Glutamatergic neuron (in vitro differentiated cells): ENCODE measurements at places on chromosomes 6 and 20.

GRCh38 chr20:32111753-32112152 is 2.2 kb downstream of the TM9SF4 start:
- peak overlapping the region; percentile 1 for H3K4me3 ChIP-seq
- no peaks in the 10 kb centered on the region for H3K27me3 ChIP-seq
- DNase-seq: no peak
- no peaks in the 10 kb centered on the region for H3K36me3 ChIP-seq

GRCh38 chr20:57440678-57441509 is 49.7 kb downstream of the RBM38 start:
- peak; percentile 80 for DNase-seq
- peak overlapping the region; percentile 87 for H3K27ac ChIP-seq

DNA sequence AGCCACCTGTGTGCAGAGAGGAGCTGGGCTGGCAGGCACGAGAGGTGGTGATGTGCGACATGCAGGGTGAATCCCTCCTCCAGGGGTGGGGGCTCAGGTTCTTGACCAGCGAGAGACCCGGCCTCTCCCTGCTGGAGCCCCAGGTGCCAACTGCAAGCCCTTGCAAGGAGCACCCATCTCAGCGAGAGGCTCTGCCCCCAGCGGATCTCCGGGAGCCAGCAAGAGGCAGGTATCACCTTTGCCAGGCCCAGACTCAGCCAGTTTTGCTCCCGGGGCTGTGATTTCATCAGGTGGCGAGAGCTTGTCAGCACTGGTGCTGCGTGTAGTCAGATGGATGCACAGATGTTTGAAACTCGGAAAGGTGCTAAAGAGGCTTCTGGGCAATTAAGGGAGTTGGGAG is 87.7 kb downstream of the TFAP2C start:
- peaks cover 3% of the 10 kb centered on the region for H3K4me1 ChIP-seq
- no peak overlapping the region for H3K4me3 ChIP-seq
- no peaks in the 10 kb centered on the region for H3K27me3 ChIP-seq
- no peak for DNase-seq
- no peaks in the 10 kb centered on the region for H3K36me3 ChIP-seq

DNA sequence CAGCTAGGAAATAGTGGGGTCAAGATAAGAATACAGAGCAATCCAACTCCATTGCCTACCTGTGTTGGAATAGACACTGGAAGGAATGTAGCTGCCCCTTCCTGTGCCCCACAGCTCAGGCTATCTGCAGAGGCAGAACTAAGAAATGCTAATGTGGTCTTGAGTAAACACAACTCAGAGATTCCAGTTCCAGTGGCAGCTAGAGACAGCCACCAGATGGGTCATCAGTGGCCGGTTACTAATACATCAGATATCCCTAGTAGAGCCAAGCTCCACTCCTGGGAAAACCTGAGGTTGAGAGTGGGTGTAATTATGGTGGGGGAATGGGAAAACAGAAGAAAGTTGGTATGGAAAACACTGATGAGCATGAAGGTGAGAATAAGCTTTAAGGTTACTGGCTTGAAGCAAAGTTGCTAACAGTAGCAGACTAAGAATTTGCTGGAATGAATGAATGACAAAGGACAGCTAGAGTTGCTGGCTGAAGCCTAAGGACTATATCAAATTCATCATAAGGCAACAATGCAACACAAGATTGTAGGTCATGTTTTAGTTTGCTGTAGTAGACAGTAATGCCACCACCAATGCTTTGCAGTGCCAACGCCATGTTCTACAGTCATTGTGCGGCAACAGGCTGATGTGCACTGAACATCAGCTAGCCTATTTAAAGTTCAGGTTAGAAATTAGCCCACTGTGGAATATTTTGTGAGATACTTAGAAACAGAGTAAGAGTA is 28.3 kb upstream of the FAM83C start:
- H3K36me3 ChIP-seq: no peaks in the 10 kb centered on the region
- H3K4me3 ChIP-seq: no peak overlapping the region
- H3K27me3 ChIP-seq: no peaks in the 10 kb centered on the region
- H3K4me1 ChIP-seq: peaks cover 21% of the 10 kb centered on the region
- H3K27ac ChIP-seq: no peak overlapping the region

GRCh38 chr6:34469499-34469898 is 3.6 kb downstream of the PACSIN1 start:
- no peak overlapping the region for H3K4me3 ChIP-seq
- no peak overlapping the region for H3K27ac ChIP-seq
- no peaks in the 10 kb centered on the region for H3K4me1 ChIP-seq
- H3K36me3 ChIP-seq: no peaks in the 10 kb centered on the region
- peaks cover 8% of the 10 kb centered on the region for H3K27me3 ChIP-seq

GRCh38 chr6:112311950-112312547 is 35.1 kb upstream of the RFPL4B start:
- peaks cover 6% of the 10 kb centered on the region for H3K4me1 ChIP-seq
- no peak overlapping the region for H3K4me3 ChIP-seq
- no peak overlapping the region for H3K27ac ChIP-seq
- no peaks in the 10 kb centered on the region for H3K27me3 ChIP-seq
- DNase-seq: no peak
- H3K36me3 ChIP-seq: no peaks in the 10 kb centered on the region

GRCh38 chr6:149318581-149319286 is 1.2 kb downstream of the TAB2 start:
- no peak for DNase-seq
- H3K27ac ChIP-seq: peak overlapping the region; percentile 86
- H3K36me3 ChIP-seq: no peaks in the 10 kb centered on the region
- H3K4me1 ChIP-seq: peaks cover 23% of the 10 kb centered on the region

DNA sequence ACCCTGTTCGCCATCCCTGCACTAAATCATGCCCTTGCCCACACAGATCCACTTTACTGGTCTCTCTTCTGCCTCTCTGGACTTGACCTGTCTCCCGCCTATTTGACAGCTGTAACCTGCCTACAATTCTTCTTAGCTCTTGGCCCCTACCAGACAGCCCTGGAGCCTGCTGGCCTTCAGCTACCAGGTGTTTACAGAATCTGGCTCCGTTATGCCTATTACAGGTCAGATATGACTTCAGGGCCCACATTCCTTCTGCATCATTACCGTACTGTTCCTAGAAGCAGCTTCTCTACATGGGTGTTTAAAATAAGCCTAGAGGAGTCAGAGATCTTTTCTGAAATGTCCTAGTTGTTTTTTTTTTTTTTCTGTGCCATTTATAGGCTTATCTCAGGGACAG is 45.4 kb upstream of the CCN6 start:
- H3K36me3 ChIP-seq: no peaks in the 10 kb centered on the region
- peaks cover 3% of the 10 kb centered on the region for H3K4me1 ChIP-seq
- H3K4me3 ChIP-seq: no peak overlapping the region
- no peaks in the 10 kb centered on the region for H3K27me3 ChIP-seq
- H3K27ac ChIP-seq: no peak overlapping the region

DNA sequence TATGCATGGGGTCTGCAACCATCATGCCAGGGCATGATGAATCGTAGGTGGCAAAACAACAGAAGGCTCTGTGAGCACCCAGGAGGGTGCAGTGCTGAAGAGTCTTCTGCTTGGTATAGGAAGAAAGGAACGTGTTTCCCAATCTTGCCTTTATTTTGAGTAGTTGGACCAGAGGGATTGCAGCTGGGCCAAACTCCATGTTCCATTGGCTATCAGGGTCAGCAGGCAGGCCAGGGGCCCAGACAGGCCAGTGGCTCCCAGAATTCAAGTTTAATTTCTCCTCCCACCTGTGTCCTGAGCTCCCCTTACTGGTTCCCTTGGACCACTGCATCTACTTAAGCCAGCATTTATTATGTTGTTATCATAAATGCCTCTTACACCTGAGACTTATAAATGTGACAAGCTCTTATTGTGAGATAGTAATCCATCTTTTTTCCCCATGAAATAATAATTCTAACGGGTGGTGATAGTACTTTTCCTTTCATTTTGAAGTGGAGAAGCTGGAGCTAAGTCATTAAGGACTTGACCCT is 918 bp upstream of the TRIM38 start:
- peaks cover 24% of the 10 kb centered on the region for H3K36me3 ChIP-seq
- H3K27me3 ChIP-seq: peaks cover 3% of the 10 kb centered on the region
- no peak for DNase-seq
- H3K4me3 ChIP-seq: no peak overlapping the region
- H3K4me1 ChIP-seq: peaks cover 5% of the 10 kb centered on the region

DNA sequence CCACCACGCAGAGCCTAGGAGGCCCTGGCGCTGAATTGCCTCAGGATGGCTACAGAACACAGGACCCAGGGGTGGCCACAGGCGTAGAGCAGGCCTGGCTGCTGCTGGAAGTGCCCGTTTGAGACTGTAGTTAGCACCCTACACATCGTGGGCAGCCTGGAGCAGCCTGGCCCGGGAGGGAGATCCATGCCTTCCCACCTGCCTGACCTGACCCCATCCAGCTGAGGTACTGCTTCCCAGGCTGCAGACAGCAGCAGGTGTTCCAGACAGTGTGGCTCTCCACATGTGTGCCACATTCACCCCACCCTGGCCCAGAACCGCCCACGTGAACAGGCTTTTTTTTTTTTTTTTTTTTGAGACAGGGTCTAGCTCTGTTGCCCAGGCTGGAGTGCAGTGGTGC is 20.9 kb upstream of the MAP1LC3A start:
- peaks cover 1% of the 10 kb centered on the region for H3K4me1 ChIP-seq
- DNase-seq: no peak
- no peak overlapping the region for H3K4me3 ChIP-seq
- no peak overlapping the region for H3K27ac ChIP-seq

GRCh38 chr20:10902576-10903282 is 228.9 kb upstream of the JAG1 start:
- H3K4me3 ChIP-seq: no peak overlapping the region
- DNase-seq: no peak
- H3K27me3 ChIP-seq: no peaks in the 10 kb centered on the region

DNA sequence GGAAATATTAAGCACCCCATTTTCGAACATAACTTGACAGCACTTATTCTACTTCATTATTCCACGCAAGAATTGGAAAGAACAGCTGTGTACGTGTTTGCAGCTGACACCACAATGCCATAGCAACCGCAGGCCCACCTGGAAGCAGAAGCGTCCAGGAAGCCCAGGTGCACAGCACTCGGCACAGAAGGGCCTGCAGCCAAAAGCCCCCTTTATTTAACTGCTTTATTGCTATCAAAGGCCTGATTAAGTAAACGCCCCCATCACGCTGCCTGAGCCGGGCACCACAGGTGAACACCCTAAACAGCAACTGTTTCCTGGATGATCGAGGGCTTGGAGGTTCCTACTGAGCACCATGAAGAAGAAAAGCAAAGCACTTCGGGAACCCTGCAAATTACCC is 6.3 kb downstream of the TAF4 start:
- H3K27me3 ChIP-seq: peaks cover 7% of the 10 kb centered on the region
- H3K4me1 ChIP-seq: peaks cover 25% of the 10 kb centered on the region
- no peak overlapping the region for H3K27ac ChIP-seq
- H3K4me3 ChIP-seq: peak overlapping the region; percentile 46
- H3K36me3 ChIP-seq: no peaks in the 10 kb centered on the region

DNA sequence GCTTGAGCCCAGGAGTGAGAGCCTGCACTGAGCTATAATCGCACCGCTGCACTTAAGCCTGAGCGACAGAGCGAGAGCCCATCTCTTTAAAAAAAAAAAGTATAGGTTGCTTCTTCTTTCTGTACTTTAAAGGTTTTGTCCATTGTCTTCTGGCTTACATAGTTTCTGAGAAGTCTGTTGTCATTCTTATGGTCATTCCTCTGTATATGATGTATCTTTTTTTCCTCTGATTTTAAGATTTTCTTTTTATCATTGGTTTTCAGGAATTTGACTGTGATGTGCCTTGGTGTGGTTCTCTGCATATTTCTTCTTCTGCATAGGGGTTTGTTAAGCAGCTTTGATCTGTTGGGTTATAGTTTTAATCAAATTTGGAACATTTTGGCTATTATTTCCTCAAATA is 29.1 kb downstream of the QRSL1 start:
- no peak overlapping the region for H3K27ac ChIP-seq
- H3K4me3 ChIP-seq: no peak overlapping the region

DNA sequence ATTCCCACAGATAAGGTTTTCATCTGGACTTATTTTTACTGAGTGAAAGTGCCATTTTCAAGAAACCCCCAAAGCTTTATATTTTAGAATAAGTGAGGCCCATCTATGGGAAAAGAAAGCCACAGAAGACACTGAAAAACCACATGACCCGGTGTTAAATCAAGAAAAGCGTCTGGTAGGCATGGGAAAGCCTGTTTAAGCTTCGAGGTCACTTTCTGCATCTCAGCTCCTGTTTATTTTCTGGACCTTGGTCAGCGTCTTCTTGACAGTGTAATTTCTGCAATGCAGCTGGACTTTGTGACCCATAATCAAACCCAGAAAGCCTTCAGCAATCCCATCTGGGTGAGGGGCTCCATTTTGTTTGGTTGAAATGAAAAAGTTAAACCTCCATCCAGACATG is 59.6 kb upstream of the NEDD9 start:
- peaks cover 10% of the 10 kb centered on the region for H3K36me3 ChIP-seq
- no peak overlapping the region for H3K27ac ChIP-seq
- H3K4me3 ChIP-seq: no peak overlapping the region
- H3K4me1 ChIP-seq: no peaks in the 10 kb centered on the region

GRCh38 chr6:150830439-150831165 is 34.9 kb upstream of the MTHFD1L start:
- H3K27ac ChIP-seq: no peak overlapping the region
- DNase-seq: no peak
- peaks cover 2% of the 10 kb centered on the region for H3K27me3 ChIP-seq
- peaks cover 8% of the 10 kb centered on the region for H3K36me3 ChIP-seq
- no peaks in the 10 kb centered on the region for H3K4me1 ChIP-seq

GRCh38 chr6:170480050-170480692 is 72.9 kb downstream of the PSMB1 start:
- DNase-seq: no peak
- peaks cover 6% of the 10 kb centered on the region for H3K27me3 ChIP-seq

GRCh38 chr6:156589281-156589680 is 187.9 kb upstream of the ARID1B start:
- no peaks in the 10 kb centered on the region for H3K4me1 ChIP-seq
- H3K36me3 ChIP-seq: no peaks in the 10 kb centered on the region
- DNase-seq: no peak
- H3K27me3 ChIP-seq: no peaks in the 10 kb centered on the region

DNA sequence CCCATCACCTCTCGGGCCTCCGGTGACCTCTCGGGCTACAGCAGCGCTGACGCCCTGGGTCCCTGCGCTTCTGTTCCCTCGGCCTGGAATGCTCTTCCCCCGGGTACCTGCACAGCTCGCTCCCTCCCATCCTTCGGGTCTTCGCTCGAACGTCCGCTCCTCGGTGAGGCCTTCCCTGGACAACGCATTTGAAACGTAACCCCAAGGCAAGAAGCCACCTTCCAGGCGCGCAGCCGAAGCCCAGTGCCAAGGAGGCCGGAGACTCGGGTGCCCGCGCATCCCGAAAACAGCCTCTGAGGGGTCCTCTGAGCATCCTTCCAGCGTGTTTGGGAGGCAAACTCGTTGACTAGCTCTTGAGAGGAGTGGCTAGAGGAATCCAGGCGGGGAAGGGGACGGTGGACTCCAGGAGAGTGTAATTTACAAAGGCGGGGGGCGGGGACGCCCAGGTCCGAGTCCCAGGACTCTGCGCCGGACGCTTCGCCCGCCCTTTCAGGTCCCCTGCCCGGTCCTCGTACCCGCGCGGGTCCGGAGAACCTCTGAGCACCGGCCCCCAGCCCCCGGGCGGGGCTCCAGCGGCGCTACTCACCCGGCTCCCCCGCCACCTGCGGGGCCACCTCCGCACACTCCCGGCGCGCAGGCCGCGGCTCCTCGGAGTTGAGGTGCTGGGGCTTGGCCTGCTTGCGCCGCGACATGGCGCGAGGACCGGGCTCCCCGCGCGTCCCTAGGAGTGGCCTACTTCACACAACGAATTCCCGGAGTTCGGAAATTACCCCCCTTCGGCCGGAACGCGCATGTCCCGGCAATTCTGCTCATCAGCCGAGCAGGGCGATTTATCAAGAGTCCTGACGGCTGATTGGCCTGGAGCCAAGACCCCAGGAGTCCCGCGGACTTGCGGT is 86.8 kb downstream of the ZFP64 start:
- peaks cover 16% of the 10 kb centered on the region for H3K27me3 ChIP-seq
- H3K4me3 ChIP-seq: peak overlapping the region; percentile 89
- no peaks in the 10 kb centered on the region for H3K36me3 ChIP-seq
- no peak overlapping the region for H3K27ac ChIP-seq
- DNase-seq: peak; percentile 58
- peaks cover 4% of the 10 kb centered on the region for H3K4me1 ChIP-seq
